Cardiac fibroblast (primary cell): ENCODE measurements at places on chromosomes 5 and 9.

GRCh38 chr9:115694014-115694413, 459.6 kb upstream of the PAPPA start:
- peak; percentile 99 for DNase-seq

- peak; percentile 4 for DNase-seq
These were observed 621 bp downstream of the CEP72 start for GRCh38 chr5:612498-613424.

GRCh38 chr5:83377131-83377865, 94.2 kb upstream of the VCAN start:
- DNase-seq = peak; percentile 51

GRCh38 chr5:145362266-145362665, 472.9 kb downstream of the PRELID2 start:
- peak; percentile 78 for DNase-seq

GRCh38 chr5:152933056-152933455, 528.0 kb upstream of the NMUR2 start:
- DNase-seq = no peak
